ENCODE measurements at places on chromosomes 2 and 18.
A peak's percentile ranks its signal among the peaks of the same experiment; 100 is the strongest.

DNA sequence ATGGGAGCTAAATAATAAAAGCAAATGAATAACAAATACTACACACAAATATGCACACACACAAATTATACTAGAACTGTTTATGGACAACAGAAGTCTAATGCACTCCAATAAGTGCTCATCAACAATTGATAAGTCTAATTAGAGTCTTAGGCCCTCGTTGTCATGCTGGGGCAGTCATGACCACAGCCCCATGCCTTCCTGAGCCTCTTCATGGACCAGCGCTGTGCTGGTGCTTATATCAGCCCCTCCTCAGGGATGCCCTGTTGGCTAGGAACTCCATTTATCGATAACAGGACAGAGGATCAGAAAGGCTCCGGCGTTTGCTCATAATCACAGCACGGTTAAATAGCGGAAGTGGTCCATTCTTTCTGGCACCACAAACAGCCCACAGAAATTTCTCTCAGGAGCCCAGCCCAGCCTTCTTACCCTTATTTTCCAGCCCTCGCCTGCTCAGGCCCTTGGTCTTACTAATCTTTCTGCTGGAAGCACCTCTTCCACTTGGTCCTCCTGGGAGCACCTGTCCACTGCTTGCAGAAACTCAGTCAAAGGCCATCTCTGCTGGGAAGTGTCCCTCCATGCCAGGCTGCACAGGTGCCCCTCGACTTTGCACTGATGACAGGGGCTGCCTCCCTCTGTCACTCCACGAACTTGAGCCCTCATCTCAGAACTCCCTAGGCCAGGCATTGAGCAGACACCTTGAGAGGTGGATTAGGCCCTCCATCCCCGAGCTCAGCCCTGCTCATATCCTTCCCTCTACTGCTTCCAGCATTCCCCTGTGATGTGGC lies 500.2 kb upstream of the HS6ST1 start:
- DNase-seq, result no peak

- peak; percentile 69 for DNase-seq
These were observed 146.4 kb upstream of the SPATS2L start for GRCh38 chr2:200159829-200160781.

GRCh38 chr2:36741188-36741837 lies 44.8 kb downstream of the VIT start:
- DNase-seq, result no peak

- no peak for DNase-seq
These were observed 113.7 kb upstream of the GATA6 start for GRCh38 chr18:22055466-22056238.

DNA sequence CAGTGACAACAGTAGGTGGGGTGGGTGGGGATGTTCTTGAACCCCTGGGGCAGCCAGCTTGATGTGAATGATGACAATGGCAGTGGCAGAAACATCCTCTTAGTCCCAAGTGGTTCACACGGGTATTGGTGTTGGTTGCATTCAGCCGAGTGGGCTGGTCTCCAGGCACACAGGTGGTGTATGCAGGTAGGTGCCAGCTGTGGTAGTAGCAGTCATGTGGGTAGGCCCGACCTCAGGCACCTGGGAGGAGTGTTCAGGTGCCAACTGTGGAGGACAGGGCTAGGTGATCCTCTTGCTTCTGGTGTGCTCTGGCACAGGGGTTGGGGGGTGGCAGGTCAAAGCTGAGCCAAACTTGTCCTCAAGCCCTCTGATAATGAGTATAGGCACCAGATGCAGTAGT lies 327.6 kb upstream of the CYP26B1 start:
- DNase-seq, result no peak

- DNase-seq, result no peak
These were observed 88.1 kb downstream of the NDUFA10 start for GRCh38 chr2:239936838-239937581.

All from iris pigment epithelial cell (primary cell).